ENCODE measurements at places on chromosomes 3 and 15.

DNA sequence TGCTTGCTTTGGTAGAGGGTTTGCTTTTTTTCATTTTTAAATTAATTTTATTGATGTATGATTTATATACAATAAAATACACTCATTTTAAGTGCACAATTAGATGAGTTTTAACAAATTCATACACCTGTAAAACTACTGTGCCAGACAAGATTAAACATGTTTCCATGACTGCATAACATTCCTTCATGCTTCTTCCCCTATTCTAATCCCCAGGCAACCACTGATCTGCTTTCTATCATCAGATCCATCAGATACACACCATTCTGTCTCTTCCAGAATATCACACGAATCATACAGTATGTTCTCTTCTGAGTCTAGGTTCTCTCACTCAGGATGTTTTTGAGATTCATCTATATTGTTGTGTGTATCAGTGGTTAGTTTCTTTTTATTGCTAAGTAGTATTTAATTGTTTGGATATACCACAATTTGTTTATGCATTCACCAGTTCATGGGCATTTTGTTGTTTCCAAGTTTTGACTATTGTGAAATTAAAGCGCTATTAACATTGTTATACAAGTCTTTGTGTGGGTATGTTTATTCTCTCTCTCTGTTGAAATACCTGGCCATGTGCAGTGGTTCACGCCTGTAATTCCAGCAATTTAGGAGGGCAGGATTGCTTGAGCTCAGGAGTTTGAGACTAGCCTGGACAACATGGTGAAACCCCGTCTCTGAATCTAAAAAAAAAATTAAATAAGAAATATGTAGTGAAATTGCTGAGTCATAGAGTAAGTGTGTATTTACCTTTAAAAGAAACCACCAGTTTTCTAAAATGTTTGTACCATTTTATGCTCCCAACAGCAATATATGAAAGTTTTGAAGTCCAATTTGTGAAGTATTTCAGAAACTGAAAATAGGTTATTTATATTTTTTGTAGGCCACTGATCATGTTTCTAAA lies 7.0 kb upstream of the TFG start:
- DNase-seq, result no peak

DNA sequence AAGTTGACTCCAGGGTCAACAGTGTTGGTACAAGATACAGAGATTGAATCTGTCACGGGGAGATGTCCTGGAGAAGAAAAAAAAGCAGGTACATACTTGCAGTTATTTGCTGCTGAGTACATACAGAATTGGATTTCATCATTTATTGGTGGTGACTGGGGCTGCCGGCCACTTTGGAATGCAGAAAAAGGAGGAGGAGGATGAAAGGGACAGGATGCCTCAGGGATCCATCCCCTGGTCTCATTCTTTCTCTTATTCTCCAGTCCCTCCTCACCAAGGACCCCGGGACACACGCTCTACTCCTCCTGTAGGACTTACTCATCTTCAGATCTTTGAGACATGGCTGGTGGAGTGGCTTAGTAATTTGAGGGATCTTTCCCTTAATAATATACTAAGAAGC lies 30.0 kb upstream of the MEIS2 start:
- no peak for DNase-seq

- DNase-seq, result no peak
Measured at GRCh38 chr3:120601554-120601953, 5.4 kb downstream of the NDUFB4 start.

- DNase-seq, result no peak
Measured at GRCh38 chr3:128283421-128283820, 130.1 kb downstream of the EEFSEC start.

DNA sequence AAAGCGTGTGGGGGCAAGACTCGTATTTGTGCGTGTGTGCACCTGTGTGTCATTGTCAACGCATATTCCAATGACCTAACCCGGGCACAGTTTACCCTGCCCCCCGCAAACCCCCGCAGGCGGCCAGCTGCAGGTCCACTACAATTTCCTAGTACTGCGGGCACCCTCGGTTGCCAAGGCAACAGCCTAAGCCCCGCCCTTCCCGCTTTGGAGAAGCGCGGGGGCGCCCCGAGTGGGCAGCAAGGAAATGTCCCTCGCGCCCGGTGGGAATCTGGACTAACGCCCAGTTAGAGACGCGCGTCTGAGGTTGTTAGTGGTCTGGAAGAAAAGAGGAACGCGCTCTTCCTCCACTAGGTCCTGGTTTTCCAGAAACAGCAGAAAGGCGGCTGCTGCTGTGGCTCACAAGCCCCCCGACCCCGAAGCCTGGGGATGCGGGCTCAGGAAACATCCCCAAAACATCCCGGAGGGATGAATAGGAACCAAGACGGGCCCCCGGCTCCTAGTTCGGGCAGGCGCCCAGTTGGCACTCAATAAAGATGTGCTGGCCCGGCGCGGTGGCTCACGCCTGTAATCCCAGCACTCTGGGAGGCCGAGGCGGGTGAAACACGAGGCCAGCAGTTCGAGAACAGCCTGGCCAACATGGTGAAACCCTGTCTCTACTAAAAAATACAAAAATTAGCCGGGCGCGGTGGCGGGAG lies 1.1 kb downstream of the ABHD14A start:
- DNase-seq, result peak; percentile 50

- DNase-seq, result no peak
Measured at GRCh38 chr3:159239059-159239458, 437.2 kb downstream of the MFSD1 start.

GRCh38 chr15:30984118-30984517 lies 7.3 kb downstream of the MTMR10 start:
- DNase-seq, result no peak

- DNase-seq, result no peak
Measured at GRCh38 chr3:23668430-23668904, 137.3 kb upstream of the UBE2E1 start.

- DNase-seq, result no peak
Measured at GRCh38 chr3:152328841-152329240, 60.1 kb downstream of the MBNL1 start.

DNA sequence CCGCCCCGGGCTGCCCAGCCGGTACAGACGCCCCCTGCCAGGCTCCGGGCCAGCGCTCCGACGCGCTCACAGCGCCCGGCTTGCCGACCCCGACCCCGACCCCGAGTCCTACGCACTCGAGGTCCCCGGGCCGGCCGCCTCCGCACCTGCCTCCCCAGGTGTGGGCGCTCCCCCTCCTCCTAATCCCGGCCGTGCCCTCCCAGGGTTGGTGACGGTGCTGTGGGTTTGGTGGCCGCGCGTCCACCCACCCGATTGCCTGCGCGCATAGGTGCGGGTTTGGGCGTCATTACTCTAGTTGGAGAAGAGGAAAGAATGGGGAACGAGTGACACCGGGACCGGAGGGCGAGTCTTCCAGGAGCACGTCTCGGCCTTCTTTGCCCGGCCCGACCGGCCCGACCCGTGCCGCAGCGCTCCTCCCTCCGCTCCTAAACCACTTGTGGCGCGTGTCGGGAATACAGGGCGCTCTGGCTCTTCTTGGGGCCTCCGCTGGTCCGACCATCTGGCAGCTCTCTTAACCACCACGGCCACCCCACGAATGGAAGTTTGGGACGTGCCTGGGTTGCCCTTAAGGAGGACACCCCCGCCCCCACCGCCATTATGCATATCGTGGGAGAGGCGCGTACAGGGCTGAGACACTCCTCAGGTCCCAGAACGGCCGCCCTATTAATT lies 810 bp upstream of the THRB start:
- no peak for DNase-seq

DNA sequence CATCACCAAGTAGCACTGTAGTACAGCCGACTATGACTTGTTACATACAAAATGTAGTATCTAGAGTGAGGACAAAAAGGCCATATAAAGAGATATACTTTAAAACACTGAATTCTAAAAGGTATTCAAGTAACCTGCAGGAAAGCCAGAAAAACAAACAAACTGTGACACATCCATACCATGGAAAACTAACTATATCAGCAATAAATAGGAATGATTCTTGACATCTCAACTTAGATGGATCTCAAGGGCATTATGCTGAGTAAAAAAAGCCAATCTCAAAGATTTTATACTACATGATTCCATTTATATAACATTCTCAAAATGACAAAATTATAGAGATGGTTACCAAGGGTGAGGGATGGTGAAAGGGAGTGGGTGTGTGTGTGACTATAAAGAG lies 143.0 kb downstream of the PEAK1 start:
- no peak for DNase-seq

GRCh38 chr3:128554100-128554464 lies 61.1 kb upstream of the GATA2 start:
- DNase-seq, result no peak
